ENCODE measurements at places on chromosomes 2 and 18.

DNA sequence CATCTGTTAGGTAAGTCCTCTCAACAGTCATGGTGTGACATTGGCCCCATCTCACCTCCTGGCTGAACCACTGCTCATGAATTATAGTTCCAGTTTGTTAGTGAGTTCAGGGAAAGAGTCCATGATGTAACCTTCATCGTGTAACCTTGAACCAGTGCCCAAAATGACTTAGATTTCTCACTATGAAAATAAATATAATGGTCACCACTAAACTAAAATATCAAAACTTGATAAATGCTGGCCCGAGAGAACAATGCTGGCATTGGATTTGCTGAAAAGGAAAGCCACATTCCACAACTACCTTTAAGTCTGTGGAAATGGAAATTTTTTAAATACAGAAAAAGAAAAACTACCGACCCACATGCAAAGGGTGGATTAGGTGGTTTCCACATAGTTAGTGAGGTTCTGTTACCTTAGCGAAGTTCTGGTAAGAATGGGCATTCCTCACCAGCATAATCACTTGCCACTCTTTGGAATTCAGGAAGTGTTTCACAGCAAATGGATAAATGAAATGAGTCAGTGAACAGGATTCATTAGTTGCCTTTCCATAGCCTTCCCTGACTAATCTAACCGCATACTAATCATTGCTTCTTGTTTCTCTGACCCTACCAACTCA, 133.9 kb upstream of the CTAGE1 start:
- H3K4me1 ChIP-seq, result no peaks in the 10 kb centered on the region
- no peak overlapping the region for H3K27ac ChIP-seq
- H3K4me3 ChIP-seq, result no peak overlapping the region
- H3K36me3 ChIP-seq, result no peaks in the 10 kb centered on the region
- H3K27me3 ChIP-seq, result peaks cover 2% of the 10 kb centered on the region
- no peak for DNase-seq

GRCh38 chr2:162919111-162919510, 80.5 kb upstream of the KCNH7 start:
- no peak for DNase-seq
- H3K4me1 ChIP-seq, result no peaks in the 10 kb centered on the region
- H3K4me3 ChIP-seq, result no peak overlapping the region
- no peak overlapping the region for H3K27ac ChIP-seq

DNA sequence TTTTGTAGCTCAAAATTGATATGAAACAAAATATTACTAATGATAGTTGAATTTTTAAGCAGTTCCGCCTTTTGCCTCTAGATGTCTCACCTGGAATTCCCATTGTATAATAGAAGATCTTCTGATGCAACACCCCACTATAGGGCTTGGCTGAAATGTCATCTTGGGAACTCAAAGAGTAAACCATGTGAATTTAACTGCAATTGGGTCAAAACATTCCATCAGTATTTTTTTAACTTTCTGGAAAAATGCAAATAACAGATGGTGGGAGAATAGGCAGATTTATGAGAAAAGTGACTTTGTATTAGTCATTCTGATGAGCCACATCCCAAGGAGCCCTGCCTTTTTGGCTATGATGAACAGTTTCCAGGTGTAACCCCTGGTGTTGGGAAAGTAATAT, 489.9 kb downstream of the NYAP2 start:
- no peak for DNase-seq
- no peaks in the 10 kb centered on the region for H3K27me3 ChIP-seq
- H3K27ac ChIP-seq, result no peak overlapping the region
- H3K4me1 ChIP-seq, result no peaks in the 10 kb centered on the region
- H3K36me3 ChIP-seq, result no peaks in the 10 kb centered on the region

DNA sequence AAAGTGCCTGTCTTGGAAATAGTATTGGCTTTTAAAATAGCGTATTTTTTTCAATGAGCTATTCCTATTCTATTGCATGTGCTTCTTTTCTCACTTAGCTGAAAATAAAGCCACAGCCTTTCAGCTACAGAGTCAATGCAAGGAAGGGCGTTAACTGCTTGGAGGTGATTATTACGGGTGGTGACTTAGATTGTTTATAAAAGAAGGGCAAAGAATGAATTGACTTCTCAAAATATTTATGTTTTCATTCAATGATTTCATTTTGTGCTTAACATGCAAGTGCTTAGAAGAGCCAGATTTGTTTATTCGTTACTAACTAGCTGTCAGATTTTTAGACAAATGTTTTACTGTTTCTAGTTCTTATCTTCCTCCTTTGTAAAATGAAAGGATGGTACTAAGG, 2.8 kb upstream of the CHN1 start:
- peaks cover 60% of the 10 kb centered on the region for H3K27me3 ChIP-seq
- no peak overlapping the region for H3K4me3 ChIP-seq
- no peaks in the 10 kb centered on the region for H3K36me3 ChIP-seq
- no peak for DNase-seq
- peaks cover 4% of the 10 kb centered on the region for H3K4me1 ChIP-seq

DNA sequence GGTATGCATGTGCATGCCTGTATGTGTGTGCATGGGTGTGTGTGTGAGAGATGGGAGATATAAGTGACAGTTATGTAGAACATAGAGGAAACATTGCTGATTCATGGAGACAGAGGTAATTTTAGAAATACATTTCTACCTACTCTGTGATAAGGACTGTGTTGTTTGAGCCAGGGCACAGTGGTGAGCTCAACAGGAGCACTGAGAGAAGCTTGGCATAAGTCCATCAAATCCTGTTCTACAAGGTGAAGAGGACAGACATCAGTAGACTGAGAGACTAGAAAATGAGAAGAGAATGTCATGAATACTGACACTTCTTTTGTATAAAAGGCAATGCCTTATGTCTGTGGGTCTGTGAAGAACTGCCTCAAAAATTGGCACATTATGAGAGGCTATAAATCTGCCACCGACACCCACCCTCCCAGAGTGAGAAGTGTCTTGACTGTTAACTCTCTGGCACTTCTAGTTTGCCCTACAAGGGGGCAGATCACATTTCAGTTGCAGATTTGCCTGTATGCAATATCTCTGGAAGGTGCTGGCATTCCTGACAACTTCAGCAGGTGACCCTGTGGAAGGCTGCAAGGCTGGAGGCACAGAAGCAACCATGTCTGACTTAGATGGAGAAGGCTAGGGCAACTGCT, 962.3 kb upstream of the NRXN1 start:
- H3K27ac ChIP-seq, result no peak overlapping the region
- no peak overlapping the region for H3K4me3 ChIP-seq
- no peaks in the 10 kb centered on the region for H3K4me1 ChIP-seq

GRCh38 chr2:152418688-152419087, 83.7 kb downstream of the FMNL2 start:
- no peak overlapping the region for H3K4me3 ChIP-seq
- H3K27ac ChIP-seq, result no peak overlapping the region
- H3K27me3 ChIP-seq, result peaks cover 10% of the 10 kb centered on the region
- no peaks in the 10 kb centered on the region for H3K36me3 ChIP-seq
- H3K4me1 ChIP-seq, result peaks cover 14% of the 10 kb centered on the region

DNA sequence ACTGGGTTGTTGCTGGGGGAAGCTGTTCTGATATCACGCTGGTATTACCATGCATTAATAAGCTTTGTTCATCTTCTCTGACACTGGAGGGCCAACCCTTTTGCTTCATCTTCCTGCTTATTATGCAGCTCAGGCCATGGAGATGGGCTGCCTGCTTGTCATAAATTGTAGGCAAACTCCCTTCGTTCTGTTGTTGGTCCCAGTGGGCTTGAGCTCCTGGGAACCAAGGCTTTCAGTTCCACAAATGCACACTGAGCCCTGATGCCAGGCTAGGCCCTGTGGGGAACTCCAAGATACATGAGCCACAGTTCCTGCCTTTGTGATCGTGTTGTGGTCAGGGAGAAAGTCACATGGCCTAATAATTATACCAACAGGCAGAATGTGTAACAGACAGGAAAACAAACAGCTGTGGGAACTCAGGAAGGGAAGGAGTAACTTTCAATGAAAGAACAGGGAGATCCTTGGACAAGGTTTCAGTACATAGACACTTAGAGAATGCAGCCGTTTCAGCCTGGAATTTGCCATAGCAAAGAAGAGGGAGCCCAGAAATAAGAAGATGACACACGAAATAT, 49.0 kb upstream of the BCL2L11 start:
- peaks cover 38% of the 10 kb centered on the region for H3K27me3 ChIP-seq
- H3K4me1 ChIP-seq, result no peaks in the 10 kb centered on the region

- no peaks in the 10 kb centered on the region for H3K4me1 ChIP-seq
- no peak overlapping the region for H3K4me3 ChIP-seq
- peaks cover 1% of the 10 kb centered on the region for H3K36me3 ChIP-seq
- H3K27ac ChIP-seq, result no peak overlapping the region
- peaks cover 36% of the 10 kb centered on the region for H3K27me3 ChIP-seq
Observed at GRCh38 chr18:34220081-34220815, 4.5 kb downstream of the NOL4 start.

Measured in activated CD4-positive, alpha-beta T cell treated with anti-CD3 and anti-CD28 coated beads, Interleukin-2, amount 10 ng/mL, durations not matched to agents 7 days and 5 days (primary cell).